GM04503 (cell line): ENCODE measurements at places on chromosomes 2 and 18.

GRCh38 chr2:96846825-96847224 lies 3.0 kb upstream of the ANKRD23 start:
- DNase-seq: no peak

GRCh38 chr2:6958616-6959235 lies 41.5 kb downstream of the RNF144A start:
- no peak for DNase-seq

DNA sequence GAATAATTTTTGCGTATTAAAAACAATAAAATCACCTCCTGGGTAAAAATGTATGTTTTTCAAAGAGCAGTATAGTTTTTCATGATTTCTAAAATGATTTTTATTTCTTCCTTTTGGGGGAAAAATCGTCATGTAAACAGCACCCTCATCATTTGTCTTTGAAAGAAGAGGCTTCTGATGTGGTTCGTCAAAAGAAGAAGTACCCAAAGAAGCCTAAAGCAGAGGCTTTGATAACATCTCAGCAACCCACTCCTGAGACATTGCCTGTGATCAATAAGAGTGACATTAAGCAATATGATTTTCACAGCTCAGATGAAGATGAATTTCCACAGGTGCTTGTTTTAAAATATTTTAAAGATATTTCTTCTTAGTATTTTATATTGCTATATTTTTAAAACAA lies 110.2 kb upstream of the KIF5C start:
- DNase-seq: no peak

DNA sequence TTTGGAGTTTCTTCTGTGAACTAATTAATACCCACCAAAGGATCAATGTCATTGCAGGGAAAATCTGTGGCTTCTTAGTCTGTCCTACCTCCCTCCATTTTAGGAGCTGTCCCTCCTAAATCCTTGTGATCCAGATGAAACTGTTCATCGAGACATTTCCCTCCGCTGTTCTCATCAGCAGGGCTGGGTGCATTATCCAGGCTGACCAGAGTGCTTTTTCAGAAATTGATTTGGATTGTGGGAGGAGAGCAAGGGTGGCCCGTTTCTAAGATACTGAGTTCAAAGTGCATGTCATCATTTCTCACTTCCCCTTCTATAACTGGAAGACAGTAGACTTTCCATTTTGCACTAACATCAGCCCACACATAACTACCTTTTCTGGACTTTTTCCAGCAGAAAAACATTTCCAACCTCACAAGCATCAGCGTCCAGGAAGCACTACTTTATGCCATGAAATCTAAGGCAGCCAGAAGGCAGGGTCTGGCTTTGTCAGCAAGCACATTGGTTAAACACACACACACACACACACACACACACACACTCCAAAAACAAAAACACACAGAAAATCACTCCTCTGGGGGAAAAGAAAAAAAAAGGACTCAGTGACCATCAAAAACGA lies 94.1 kb downstream of the ANKRD44 start:
- no peak for DNase-seq

DNA sequence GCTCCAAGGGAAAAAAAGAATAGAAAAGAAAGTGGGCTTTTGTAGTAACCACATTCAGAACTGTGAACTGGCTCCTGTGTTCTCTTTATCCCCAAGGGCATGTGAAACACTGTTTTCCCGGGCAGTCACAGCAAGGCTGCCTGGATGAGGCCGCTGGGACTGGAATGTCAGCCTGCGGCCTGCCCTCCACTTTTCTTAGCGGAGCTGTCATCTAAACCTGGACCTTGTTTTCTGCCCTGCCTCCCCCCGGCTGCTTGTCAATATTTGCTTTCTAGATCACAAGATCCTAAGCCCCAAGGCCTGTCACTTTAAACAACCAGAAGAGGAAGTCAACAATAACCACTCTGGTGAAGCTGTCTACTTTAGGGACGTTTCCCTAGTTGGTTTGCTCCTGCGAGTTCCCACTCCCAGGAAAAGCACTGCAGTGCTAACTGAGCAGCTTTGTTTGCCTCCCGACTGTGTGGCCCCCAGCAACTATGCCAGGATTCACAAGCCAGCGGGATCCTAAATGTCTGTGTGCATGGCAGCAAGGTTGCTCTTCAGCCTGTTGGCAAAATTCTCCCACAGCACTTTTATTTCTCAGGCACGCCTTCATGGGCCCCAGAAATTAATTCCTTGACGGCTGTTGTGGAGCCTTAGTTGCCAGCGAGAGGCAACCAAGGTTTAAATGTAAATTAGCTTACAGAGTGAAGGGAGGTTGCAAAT lies 30.6 kb downstream of the SOWAHC start:
- no peak for DNase-seq

- no peak for DNase-seq
Measured at GRCh38 chr2:137873536-137874244, 90.6 kb upstream of the HNMT start.

- DNase-seq: no peak
Measured at GRCh38 chr2:201774546-201774945, 6.2 kb downstream of the ALS2 start.

DNA sequence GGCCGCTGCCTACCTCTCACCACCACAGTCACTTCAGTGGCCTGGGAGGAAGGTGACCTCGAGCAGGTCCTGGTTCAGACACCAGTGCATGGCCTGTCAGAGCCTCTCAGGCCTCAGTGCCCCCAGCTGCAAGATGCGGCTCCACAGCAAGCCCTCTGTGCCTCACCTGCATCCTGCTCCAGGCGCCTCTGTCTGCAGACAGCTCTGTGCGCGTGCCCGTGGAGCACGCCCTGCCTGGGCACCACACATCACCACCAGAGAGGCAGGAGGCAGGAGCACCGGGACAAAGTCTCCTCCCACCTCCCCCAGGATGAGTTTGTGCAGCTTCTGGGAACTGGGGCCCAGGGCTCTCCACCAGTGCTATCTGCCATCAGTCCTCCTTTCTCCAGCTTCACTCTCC lies 98.7 kb downstream of the TFCP2L1 start:
- no peak for DNase-seq

DNA sequence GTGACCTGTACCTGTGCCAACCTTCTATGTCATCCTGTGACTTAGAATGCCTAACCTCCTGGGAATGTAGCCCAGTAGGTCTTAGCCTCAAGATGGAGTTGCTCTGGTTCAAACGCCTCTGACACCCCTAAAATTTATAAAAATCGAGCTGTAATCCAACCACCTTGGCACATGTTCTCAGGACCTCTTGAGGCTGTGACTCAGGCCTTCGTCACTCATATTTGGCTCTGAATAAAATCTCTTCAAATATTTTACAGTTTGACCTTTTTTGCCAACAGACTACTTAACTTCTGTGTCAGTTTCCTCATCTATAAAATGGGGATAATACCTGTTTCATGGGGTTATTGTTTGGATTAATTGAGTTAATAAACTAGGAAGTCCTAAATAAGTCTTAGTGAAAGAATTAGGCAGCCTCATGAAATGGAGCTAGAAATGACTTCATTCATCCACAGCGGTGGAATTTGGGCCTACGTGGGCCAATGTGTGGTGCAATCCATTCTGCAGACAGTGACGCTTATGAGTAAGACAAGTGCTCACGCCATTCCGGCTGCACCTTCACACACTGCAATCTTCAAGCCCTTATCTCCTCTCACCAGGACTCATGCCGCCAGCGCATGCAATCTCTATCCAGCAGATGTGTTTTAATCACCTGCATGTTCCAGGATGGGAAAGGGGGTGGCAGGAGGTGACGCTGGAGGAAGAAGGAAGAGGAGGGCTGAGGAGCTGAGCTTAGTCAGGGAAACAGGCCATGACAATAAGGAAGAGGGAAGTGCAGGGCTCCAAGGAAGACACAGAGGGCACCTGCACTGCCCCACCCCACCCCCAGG lies 2.0 kb upstream of the UBE2F start:
- DNase-seq: no peak

DNA sequence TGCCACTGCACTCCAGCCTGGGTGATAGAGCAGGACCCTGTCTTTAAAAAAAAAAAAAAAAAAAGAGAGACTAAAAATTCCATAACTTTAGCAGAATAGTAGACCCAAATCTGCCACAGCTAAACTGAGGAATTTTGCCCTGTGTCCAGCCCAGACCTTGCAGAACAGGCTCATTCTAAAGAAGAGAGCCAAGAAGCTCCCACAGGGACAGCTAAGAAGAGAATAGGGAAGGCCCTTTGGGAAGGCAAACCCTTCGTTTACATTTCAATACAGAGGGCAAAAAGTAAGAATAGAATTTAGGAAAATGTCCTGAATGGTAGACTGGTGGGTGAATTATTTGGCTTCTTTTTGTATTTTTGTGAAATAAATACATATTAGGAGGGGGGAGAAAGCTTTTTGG lies 21.5 kb upstream of the BZW1 start:
- no peak for DNase-seq

- DNase-seq: no peak
Measured at GRCh38 chr2:138036522-138036921, 72.2 kb downstream of the HNMT start.
